RKO (cell line): ENCODE measurements at places on chromosomes 7 and 10.

DNA sequence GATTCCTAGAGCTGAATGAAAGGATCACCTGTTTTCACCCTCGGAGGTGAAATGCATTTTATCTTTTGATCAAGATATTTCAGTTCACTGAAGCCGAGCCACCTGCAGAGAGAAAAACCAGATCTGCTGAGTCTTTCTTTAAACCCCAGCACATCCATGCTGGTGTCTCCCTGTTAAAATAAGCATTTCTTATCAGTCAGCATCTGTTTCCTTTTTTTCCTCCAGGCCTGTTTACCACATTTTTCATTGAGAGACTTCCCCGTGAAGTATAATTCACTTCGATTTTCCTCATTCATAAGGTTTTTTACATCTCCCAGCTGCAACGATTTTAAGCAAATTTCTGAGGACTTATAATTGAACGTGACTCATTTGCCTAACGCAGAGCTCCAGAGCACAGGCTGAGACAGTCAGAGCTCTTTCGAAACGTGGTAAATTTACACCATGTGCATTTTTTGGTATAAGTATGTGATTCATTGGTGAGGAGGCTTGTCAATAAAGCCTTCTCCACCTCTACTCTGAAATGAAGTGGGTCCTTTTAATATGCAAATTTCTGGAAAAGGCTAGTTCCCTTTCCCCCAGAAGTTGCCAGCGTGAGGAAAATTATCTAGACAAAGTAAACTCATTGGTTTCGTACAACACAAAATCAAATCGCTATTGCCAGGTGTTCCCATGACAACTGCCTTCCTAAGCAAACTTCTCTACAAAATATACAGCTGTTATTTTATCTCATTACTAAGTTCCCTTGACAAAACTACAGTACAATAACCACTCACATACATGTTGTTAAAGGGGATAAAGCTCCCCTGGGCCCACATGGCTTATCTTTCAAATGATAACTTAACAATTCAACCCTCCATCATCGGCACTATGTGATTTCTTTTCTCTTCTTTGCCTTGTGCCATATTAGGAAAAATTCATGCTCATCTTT is 374.8 kb upstream of the AKR1E2 start:
- DNase-seq: peak; percentile 13

GRCh38 chr10:3347413-3348182 is 175.0 kb upstream of the PITRM1 start:
- no peak for DNase-seq

GRCh38 chr10:67045404-67045803 is 119.6 kb downstream of the LRRTM3 start:
- DNase-seq: no peak

GRCh38 chr10:14244147-14244546 is 86.6 kb downstream of the FRMD4A start:
- peak; percentile 14 for DNase-seq

- DNase-seq: no peak
Measured at GRCh38 chr10:48364659-48365405, 58.4 kb downstream of the MAPK8 start.

DNA sequence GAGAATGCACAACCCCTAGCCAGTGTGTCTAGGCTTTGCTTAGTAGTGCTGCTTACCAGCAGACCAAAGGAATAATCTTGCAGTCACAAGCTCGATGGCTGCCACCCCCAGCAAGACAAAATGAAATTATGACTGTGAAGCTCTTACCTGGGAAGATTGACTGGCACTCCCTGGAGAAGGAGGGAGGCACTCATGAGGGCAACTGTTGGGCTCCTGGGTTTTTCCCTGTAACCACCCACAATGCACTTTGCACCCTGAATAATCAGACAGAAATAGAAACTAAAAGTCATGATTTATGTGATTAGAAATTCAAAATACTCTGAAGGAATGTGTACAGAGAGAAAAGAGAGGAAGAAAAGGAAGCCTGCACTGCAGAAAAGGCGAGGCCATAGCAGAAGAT is 144.3 kb upstream of the DGKB start:
- DNase-seq: no peak

DNA sequence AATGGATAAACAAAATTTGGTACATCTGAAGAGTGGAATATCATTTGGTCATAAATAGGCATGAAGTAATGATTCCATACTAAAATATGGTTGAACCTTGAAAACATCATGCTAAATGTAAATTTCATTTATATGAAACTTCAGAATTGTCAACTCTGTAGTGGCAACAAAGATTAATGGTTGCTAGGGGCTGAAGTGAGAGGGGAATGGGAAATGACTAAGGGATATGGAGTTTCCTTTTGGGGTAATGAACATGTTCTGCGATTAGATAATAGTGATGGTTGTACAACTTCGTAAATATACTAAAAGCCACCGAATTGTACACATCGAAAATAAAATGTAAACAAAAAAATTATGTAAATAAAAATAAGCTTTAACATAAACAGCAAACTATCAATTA is 384.1 kb upstream of the STEAP1 start:
- DNase-seq: no peak

GRCh38 chr10:100006243-100006886 is 3.4 kb downstream of the DNMBP start:
- peak; percentile 96 for DNase-seq

GRCh38 chr10:99621454-99622251 is 1.4 kb upstream of the SLC25A28 start:
- no peak for DNase-seq

DNA sequence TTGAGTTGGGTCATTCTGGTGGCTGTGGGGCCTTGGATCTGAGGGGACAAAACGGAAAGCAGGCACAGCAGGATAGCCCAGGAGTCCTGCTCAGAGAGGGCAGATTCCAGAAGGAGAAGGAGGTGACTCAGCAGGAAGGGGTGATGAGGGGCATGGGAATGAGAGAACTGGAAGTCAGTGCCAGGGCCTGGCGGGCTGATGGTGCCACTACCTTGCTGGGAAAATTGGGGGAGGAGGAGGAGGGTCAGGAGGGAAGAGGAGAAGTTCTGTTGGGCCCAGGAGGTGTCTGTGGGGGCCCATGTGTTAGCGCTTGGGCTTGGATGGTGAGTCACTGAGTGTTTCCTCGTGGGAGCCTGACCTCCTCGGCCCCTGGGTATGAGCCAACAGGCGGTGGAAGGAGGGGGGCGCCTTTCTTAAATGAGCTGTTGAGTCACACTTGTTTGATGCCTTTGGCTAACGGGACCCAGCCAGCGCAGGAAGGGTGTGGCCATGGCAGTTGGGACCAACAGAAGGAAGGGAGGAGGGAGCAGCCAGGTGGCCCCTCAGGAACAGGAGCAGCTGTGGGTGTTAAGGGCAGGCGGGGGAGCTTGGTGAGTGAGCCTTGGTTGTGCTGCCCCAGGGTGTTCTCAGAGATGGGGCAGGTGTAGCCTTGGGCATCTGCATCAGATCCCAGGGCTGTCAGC is 130.0 kb upstream of the BTBD16 start:
- DNase-seq: peak; percentile 92
